ENCODE measurements at places on chromosomes 3 and 15.

GRCh38 chr15:93479715-93480114 is 390.7 kb upstream of the RGMA start:
- DNase-seq: no peak

DNA sequence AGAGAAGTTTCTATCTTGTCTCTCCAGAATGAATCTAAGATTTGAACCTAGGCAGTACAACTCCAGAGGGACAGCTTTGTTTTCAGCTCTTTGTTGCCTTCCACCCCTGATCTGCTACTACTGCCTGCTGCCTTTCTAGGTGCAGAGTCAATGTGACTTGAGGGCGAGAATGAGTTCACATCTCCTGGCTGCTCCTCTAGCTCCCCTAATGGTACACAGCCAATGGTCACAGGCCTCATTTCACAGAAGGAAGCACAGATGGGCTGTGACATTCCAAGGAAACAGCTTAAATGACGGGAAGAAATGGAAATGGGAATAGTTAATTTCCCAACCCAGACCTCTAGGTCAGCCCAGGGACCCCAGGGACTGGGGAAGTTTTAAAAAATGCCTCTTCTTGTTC is 32.4 kb downstream of the FAM43A start:
- DNase-seq: no peak

DNA sequence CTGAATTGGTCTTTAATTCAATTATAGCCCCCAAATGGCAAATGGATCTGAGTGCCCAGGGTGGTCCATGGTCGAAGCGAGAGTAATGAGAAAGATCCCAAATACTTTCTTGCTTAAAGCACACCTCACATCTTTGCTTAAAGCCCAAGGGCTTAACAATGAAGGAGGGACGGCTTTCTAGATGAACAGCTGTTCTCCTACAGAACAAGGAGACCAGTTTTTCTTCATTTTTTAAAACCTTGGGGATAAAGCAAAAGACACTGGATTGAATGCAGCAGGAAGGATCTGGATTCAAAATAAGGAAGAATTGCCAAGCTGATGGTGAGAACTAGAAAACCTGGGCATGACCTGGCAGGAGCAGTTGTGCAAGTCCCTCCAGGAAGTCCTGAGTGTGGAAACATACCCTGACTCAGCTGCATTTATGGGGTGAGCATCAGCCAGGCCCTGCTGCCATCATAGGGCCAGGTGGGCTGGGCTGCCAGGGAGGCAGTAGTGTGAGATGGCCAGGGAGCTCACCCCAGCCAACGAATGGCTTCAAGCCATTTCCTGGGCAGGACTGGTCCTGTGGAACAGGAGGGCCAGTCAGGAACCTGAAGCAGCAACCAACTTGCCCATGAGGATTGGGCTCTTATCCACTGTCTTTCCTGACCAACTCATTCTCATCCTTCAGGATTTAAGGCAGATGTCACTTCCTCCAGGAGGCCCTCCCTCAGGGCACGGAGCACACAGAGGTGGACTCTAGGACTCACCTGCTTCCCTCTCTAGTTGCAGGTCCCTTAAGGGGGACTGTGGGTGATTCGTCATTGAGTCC is 18.4 kb upstream of the RHCG start:
- no peak for DNase-seq

GRCh38 chr3:167228135-167228534 is 152.0 kb downstream of the ZBBX start:
- DNase-seq: no peak

- DNase-seq: peak; percentile 48
These were observed 21.1 kb upstream of the IQCF6 start for GRCh38 chr3:51799879-51800749.

DNA sequence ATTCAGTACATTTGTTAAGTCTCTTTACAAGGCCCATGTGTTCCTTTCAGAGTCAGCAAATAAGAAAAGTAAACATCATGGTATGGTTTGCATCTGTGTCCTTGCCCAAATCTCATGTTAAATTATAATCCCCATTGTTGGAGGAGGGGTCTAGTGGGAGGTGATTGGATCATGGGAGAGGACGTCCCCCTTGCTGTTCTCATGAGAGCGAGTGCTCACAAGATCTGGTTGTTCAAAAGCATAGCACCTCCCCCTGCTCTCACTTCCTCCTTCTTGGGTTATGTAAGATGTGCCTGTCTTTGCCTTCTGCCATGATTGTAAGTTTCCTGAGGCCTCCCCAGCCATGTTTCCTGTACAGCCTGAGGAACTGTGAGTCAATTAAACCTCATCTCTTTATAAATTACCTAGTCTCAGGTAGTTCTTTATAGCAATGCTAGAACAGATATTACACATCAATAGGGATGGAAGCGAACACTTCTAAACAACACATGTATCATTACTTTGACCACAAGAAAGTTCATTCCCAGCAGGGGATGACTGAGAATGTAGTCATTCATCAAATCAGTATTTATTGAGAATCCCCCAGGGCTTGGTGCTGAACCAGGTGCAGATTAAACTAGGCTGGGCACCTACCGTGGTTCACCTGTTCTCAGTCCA is 4.1 kb downstream of the EFCAB12 start:
- DNase-seq: no peak

DNA sequence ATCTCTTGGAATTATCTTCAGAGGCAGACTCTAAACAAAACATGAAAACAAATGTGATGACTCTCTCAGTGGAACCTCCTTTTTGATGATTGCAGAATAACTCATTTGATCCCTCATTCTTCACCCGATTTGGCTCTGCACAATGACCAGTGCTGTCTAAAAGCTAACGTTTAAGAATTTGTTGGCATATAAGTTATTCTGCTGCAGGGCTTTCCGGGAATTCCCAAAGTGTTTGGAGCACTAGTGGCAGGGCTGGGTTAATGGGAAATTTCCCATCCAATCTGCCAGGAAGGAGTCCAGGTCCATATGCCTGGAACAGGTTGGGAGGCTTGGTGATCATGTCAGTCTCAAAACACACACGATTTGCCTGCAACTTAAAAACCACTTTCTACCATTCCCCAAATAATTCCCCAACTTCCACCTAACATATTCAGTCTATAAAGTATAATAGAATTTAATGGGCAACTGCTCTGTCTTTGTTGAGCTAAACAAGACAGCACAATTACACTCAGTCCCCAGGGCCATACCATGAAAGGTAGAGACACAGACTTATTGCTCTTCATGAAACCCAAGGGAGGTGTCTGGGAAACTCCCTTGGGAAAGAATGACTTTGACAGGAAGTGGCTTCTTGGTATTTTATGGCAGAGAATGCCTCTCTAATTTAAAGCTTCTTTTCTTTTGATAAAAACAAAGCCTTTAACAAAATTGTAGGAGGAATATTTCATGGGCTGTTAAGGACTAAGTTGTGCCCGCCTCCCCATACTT is 38.0 kb downstream of the ARRDC4 start:
- DNase-seq: no peak

DNA sequence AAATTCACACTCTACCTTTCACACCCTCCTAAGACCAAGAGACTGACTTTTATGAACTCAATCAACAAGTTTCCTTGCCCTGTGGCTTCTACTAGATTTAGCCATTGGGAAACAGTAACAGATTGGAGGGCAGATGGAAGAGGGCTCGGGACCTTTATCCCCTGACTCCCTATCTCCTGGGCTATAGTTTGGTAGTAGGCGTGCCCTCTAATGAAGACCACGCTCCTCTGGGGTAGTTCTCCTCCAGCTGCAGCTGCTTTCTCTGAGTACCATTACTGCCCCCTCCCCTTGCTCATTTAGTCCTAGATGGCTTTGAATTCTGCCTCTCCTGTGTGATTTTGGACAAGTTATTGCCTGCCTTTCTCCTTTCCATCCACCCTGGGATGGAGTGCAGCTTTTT is 33.3 kb downstream of the FMN1 start:
- DNase-seq: no peak

GRCh38 chr15:24772686-24773373 is 97.3 kb downstream of the NPAP1 start:
- DNase-seq: no peak

- peak; percentile 6 for DNase-seq
These were observed 62.8 kb downstream of the OTOL1 start for GRCh38 chr3:161559177-161559998.

DNA sequence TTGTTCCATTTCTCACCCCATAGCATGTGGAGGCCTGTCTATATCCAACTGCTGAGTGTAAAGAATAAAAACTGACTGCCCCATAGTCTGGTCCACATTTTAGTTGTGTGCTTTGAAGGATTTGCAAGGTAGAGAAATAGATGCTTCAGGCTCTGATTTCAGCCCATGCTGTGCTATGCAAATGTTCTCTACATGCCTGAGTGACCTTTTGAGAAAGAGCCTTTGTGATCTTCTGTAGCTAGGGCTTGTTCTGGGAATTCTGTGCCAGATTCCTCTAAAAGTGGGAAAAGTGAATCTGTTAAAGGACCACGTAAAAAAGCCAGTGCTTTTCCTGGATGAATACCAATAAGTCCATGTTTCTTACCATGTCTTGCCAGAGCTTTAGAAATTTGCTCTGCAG is 5.2 kb downstream of the KCTD6 start:
- peak; percentile 63 for DNase-seq

DNA sequence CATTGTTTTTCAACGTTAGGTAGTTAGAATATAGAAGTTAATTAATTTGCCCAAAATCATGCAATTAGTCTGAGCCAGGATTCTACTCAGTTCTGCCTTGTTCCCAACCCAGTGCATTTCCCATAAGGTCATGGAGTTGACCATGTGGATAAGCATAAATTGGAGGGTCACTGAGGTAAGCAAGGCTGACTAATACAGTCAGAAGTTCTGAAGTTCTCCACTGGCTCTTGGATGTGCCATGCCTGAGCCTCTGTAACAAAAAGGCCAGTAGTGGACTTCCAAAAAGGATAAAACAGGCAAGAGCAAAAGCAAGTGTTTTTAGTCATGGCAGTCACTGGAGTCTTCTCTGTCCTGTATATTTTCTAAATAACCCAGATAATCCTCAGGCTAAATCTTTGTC is 124.4 kb upstream of the PHLDB2 start:
- no peak for DNase-seq

GRCh38 chr3:70383360-70383831 is 71.0 kb upstream of the MDFIC2 start:
- no peak for DNase-seq

DNA sequence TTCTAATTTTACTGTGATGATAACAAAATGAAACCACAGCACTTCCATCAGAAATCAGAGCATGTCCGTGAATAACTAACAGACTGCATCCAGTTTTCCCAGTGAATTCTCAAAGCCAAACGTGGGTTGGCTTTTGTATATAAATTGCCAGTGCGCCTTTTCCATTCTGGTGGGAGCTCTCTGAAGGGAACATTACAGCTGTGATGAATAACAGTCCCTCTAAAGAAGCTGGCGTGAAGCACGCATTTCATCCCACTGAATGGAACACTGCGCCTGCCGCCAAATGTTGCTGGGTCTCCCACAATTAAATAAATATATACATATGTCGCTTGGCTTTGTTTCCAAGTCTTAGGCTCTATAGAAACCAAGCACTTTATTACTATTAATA is 113.0 kb upstream of the PFN2 start:
- DNase-seq: no peak

DNA sequence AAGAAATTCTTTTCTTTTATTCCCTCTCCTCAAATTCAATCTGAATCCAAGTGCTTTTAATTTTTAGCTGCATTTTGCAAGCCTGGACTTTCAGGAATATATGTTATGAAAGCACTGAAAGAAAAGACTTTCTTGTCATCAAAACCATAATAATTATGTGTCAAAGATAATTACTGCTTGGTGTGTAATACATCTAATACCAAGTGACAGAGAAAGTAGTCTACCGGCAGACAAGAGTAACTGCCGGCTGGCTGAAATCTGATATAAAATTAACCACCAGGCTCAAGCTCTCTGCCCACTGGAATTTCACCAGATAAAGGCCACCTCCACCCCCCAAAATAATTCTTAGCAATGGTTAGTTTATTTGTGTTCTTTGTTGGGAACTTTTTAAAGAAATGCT is 220.9 kb upstream of the CDIN1 start:
- no peak for DNase-seq

DNA sequence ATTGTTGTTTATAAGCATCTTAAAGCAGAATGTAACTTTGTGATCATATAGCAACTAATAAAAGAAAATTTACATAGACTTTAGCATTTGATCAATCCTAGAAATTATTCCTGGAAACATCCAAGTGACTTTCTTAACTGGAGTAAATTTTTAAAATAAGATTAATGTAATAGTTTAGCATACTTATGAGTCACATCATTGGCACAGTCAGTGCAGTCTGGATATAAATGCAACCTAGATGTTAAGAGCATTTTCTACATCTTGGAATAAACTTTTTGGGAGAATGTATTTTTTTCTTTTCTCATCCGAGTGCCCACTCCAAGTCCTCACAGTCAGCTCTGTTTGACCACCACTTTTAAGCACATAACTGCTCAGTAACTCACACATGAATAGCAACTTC is 324.6 kb upstream of the PLSCR5 start:
- DNase-seq: no peak

DNA sequence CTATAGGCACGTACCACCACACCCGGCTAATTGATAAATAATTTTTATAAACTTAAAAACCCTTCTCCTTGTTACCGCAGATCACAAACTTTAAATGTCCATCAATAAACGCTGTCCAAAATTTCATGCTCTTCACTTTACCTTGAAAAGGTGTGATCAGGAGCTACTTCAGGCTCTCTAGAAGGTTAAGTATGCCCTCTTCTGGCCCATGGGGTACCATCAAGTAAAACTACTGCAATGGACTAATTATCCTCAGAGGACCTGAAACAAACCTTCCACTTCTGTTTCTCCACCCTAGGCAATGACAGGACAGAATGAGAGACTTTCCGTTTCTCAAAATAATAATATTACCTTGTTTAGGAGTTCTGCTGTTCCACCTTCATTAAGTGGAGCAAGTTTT is 9.2 kb downstream of the LZTFL1 start:
- DNase-seq: no peak

GRCh38 chr3:15714448-15714847 is 83.3 kb downstream of the ANKRD28 start:
- DNase-seq: no peak

GRCh38 chr3:81723732-81724313 is 37.6 kb downstream of the GBE1 start:
- no peak for DNase-seq

DNA sequence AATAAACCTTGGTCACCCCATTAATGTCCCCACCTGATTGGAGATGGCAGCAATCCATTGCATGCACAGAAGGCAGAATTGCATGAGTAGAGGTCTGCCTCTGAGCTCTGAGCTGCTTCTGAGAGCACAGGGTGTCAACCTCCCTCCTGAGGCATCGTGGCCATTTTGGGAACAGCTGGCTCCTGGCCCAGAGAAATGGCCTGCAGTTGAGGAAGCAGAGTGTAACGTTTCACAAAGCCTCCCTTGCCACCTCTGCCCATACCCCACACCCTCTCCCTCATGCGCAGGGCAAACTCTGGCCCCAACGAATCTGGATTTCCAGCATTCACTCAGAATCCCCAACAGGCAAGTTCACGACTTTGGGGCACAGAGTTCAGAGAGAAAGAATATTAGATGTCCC is 198.9 kb downstream of the ADAMTS9 start:
- DNase-seq: no peak

GRCh38 chr3:125051715-125052581 is 3.8 kb downstream of the HEG1 start:
- no peak for DNase-seq

- DNase-seq: no peak
These were observed 221.2 kb downstream of the SQOR start for GRCh38 chr15:45855907-45856579.

Measured in NCI-H1048 (cell line).